ENCODE measurements at places on chromosomes 2 and 18.

GRCh38 chr2:240240017-240240734 lies 99.7 kb upstream of the OTOS start:
- no peak for DNase-seq

- DNase-seq: no peak
Measured at GRCh38 chr2:217993138-217993537, 9.7 kb downstream of the TNS1 start.

- DNase-seq: no peak
Measured at GRCh38 chr2:101007415-101008345, 5.6 kb downstream of the RPL31 start.

GRCh38 chr2:85476624-85477023 lies 58.1 kb downstream of the SH2D6 start:
- no peak for DNase-seq

Measured in SIG-M5 (cell line).